ENCODE measurements at places on chromosomes 7 and 10.

GRCh38 chr7:117564080-117564479 lies 84.3 kb downstream of the CFTR start:
- DNase-seq: no peak

- no peak for DNase-seq
These were observed 111.1 kb upstream of the AFAP1L2 start for GRCh38 chr10:114515298-114515914.

DNA sequence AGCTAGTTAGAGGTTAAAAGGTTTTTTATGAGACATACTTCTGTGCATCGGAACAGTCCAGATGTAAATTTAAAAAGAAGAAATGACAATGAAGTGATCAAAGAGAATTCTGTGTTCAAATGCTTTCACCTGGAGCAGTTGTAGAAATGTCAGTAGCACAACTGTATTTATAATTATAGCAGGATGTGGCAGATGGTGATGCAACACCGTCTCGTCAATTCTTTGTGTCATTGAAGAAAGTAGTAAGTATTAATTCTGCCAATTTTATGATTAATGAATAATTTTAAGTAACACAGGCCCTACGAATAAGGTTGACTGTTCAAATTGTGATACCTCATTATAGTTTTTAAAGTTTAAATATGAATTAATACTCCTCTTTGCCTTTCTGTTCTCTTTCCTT lies 171.1 kb downstream of the ADK start:
- no peak for DNase-seq

DNA sequence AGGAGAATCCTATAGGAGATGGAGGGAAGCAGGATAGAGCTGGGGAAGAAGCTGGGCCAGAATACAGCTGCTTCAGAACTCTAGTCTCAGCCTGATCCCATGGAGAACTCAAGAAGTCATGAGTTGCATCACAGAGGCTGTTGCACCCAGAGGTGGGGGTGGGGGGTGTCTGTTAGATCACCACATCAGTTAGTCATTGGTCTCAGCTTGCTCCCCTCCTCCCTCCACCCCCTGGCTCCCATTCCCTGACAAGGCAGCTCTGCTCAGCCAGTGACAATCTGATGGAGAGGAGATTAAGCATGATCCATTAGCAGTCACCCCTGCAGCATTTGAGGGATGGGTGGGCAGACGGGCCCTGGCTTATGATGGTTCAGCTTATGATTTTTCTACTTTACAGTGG lies 58.4 kb upstream of the FGL2 start:
- peak; percentile 73 for DNase-seq

DNA sequence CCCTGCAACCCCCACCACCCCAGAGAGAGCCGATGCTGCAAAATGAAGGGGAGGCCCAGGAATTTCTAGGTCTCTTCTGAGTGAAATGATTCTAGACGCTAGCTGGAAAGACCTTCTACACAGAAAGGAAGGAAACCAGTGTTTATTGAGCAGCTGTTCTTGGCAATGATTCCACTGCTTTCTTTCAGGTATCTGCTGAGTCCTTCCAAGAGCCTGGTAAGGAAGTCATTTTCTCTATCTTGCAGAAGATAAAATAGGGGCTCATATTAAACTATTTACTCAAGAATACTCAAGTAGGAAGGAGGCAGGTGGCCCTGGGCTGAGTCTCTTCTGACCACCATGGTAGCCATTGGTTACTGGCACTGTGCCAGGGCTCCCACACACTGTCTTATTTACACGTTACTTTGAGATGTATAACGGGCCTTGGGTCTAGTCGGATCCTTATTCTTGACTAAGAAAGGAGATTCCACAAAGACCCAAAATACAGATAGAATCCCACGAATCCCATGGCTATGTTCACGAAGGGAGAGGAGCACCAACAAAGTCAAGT lies 112.1 kb downstream of the GALNT11 start:
- DNase-seq: no peak

Data from fibroblast of upper back skin (primary cell).